ENCODE measurements at places on chromosomes 5 and 9. TPM values are rescaled to one million over a fixed set of nuclear protein-coding genes. Genes with fewer than 3 reads are reported as not detected.

Gene PCDHGB6
- 0.23 TPM for total RNA-seq

Gene PRSS3
- 1.0 TPM for total RNA-seq

Gene FRMD3
- 14.5 TPM for total RNA-seq

Gene HMMR
- 42.5 TPM for total RNA-seq

GRCh38 chr5:56501781-56502557 lies 268.8 kb upstream of the ANKRD55 start:
- H3K4me1 ChIP-seq, result no peaks in the 10 kb centered on the region
- no peak for DNase-seq
- peaks cover 2% of the 10 kb centered on the region for H3K27me3 ChIP-seq
- no peak overlapping the region for H3K4me3 ChIP-seq
- H3K36me3 ChIP-seq, result no peaks in the 10 kb centered on the region

GRCh38 chr9:1732670-1733069 lies 282.5 kb upstream of the SMARCA2 start:
- no peaks in the 10 kb centered on the region for H3K27me3 ChIP-seq
- H3K4me3 ChIP-seq, result no peak overlapping the region
- no peaks in the 10 kb centered on the region for H3K36me3 ChIP-seq
- no peak for DNase-seq
- no peaks in the 10 kb centered on the region for H3K4me1 ChIP-seq

DNA sequence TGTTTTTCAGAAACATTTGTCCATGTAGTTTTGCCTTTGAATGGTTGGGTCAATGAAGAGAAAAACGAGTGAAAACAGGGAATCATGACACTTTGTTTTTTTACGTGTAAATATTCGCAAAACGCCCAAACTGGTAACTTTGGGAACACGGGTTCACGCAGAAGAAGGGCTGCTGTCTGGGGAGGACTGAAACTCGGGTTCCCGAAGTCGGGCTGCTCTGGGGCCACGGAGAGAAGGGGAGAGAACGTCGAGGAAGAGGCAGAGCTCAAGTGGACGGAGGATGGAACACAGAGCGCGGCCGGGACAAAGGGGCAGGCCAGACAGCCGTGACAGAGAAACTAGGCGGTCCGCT lies 478 bp upstream of the SETD9 start:
- no peaks in the 10 kb centered on the region for H3K36me3 ChIP-seq
- DNase-seq, result no peak
- no peaks in the 10 kb centered on the region for H3K27me3 ChIP-seq
- H3K4me3 ChIP-seq, result peak overlapping the region; percentile 67
- peaks cover 14% of the 10 kb centered on the region for H3K4me1 ChIP-seq
- H3K27ac ChIP-seq, result peak overlapping the region; percentile 93

DNA sequence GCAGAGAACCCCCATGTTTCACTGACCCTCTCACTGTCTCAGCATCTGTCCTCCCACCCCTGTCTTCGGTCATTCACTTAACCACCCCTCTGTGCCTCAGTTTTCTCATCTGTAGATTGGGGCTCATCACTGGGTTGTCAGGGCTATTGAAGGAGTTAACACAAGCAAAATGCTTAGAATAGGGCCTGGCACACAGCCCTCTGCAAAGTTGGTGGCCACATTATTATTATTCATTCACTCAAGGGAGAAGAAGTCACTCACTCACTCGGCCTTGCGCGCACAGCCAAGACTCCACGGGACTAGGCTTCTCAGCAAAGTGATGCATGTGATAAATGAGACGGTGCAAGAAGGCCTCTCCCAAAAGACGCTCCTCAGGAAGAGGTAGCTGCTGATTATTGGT lies 8.0 kb downstream of the PDGFRB start:
- H3K4me1 ChIP-seq, result peaks cover 7% of the 10 kb centered on the region
- H3K27me3 ChIP-seq, result no peaks in the 10 kb centered on the region
- H3K27ac ChIP-seq, result no peak overlapping the region

DNA sequence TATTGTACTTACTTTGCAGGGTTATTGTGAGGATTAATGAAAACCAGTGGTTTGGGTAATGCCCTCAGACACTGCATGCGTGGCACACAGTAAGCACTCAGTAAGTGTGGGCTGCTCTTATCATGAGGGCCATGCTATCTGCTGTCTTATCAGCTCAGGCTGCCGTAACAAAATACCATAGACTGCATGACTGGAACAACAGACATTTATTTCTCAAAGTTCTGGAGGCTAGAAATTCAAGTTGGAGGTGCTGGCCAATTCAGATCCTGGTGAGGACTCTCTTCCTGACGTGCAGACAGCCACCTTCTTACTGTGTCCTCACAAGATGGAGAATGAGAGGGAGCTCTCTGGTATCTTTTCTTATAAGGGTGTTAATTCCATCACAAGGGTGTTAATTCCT lies 23.9 kb upstream of the SH3PXD2B start:
- DNase-seq, result no peak
- no peaks in the 10 kb centered on the region for H3K27me3 ChIP-seq
- H3K4me1 ChIP-seq, result no peaks in the 10 kb centered on the region
- H3K36me3 ChIP-seq, result no peaks in the 10 kb centered on the region

- no peak for DNase-seq
- no peak overlapping the region for H3K27ac ChIP-seq
- no peaks in the 10 kb centered on the region for H3K4me1 ChIP-seq
- H3K4me3 ChIP-seq, result no peak overlapping the region
Measured at GRCh38 chr9:108786901-108787689, 68.7 kb downstream of the ACTL7B start.

- DNase-seq, result no peak
- H3K4me3 ChIP-seq, result no peak overlapping the region
- no peak overlapping the region for H3K27ac ChIP-seq
- no peaks in the 10 kb centered on the region for H3K27me3 ChIP-seq
- no peaks in the 10 kb centered on the region for H3K36me3 ChIP-seq
- peaks cover 7% of the 10 kb centered on the region for H3K4me1 ChIP-seq
Measured at GRCh38 chr5:91158011-91158410, 225.1 kb downstream of the ARRDC3 start.

DNA sequence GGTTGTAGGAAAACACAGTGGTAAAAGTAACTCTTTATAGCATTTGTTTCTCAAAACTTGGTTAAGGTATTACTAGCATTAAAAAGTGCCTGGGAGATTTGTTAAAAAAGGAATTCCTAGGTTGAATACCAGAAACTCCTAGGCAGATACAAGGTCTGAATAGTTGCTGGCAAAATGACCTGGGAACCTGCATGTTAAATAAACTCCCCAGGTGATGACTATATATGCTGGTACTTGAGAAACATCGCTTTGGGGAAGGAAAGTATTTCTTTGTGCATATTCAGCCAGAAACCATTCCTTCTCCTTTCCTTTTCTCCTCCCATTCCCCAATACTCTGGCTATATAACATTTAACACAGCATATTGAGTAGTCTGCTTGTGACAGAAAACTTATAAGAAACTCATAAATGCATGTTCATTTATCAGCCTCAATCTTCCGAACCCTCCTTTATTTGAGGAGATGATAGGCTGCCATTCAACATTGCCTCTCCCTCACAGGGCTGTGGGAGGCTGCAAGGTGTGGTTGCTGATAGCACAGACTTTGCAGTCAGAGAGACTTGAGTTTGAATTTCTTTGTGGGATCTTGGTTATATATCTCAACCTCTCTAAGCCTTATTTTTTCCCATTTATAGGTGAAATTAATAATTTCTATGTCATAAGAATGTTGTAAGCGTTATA lies 28.7 kb downstream of the PCSK1 start:
- no peaks in the 10 kb centered on the region for H3K4me1 ChIP-seq
- H3K36me3 ChIP-seq, result no peaks in the 10 kb centered on the region
- no peak for DNase-seq

DNA sequence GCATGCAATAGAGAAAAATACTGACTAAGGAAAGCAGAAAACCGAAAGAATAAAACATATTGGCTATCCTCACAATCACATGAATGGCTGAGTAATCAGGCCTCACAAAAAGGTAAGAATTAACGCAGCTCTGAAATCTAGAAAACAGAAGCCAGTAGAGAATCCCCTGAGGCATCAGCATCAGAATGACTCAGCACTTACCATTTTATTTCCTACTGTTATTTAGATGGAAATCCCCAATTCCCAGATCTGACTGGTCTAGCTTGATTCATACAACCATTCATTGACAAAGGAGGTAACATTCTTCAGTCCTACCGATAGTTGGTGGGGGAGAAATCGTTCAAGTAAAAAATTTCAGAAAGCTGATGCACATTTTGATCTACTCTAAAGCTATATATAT lies 1408.4 kb upstream of the WWC1 start:
- no peaks in the 10 kb centered on the region for H3K36me3 ChIP-seq
- H3K27ac ChIP-seq, result no peak overlapping the region
- no peak for DNase-seq
- no peaks in the 10 kb centered on the region for H3K27me3 ChIP-seq
- H3K4me3 ChIP-seq, result no peak overlapping the region

DNA sequence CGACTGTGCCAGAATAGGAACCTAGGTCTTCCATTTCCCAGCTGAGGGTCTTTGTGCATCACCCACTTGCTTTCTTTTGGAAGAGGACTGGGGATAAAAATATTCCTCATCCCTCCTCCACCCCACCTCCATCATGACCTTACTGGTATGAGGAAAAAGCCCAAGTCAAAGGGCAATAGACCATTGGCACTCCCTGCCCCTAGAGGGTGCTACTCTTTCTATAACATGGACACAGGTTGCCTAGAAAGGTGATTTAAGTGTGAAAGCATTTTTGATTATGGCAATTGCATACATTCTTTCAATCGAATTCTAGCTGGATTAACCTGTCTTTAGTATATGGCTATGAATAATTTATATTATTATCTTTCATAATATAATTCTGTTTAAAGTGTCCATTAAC lies 22.8 kb upstream of the ZNF618 start:
- H3K4me3 ChIP-seq, result no peak overlapping the region
- H3K4me1 ChIP-seq, result no peaks in the 10 kb centered on the region
- peak; percentile 2 for DNase-seq
- no peaks in the 10 kb centered on the region for H3K36me3 ChIP-seq
- H3K27ac ChIP-seq, result no peak overlapping the region
- H3K27me3 ChIP-seq, result no peaks in the 10 kb centered on the region

DNA sequence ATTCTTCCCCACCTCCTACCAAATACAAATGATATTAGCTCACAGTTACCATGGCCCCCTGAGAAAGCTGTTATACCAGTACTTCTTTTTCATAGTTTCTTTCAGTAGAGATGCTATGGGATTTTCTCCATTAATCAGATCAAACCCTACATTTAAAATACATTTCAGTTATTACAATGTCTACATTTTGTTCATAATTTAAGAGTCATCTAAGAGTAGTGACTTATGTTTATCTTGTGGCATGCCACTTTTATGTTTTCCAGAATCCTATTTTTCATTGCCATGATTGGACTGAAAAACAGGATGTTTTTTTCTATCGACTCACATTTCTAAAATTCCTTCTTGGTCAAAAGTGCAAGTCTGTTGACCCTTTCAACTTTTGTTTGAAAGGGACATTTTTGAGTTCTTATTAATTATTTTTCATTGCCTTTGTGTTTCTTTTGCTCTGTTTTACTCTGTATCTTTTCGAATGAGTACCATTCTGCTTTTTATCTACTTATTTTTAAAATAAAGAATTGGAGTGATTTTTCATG lies 77.4 kb upstream of the ANXA1 start:
- DNase-seq, result no peak
- no peaks in the 10 kb centered on the region for H3K27me3 ChIP-seq
- H3K27ac ChIP-seq, result no peak overlapping the region
- no peak overlapping the region for H3K4me3 ChIP-seq
- H3K4me1 ChIP-seq, result no peaks in the 10 kb centered on the region

GRCh38 chr9:37340961-37341360 lies 81.5 kb upstream of the GRHPR start:
- no peaks in the 10 kb centered on the region for H3K36me3 ChIP-seq
- H3K27ac ChIP-seq, result no peak overlapping the region
- no peak overlapping the region for H3K4me3 ChIP-seq

- no peak overlapping the region for H3K4me3 ChIP-seq
- DNase-seq, result no peak
- no peaks in the 10 kb centered on the region for H3K4me1 ChIP-seq
Measured at GRCh38 chr5:136080113-136080482, 51.3 kb downstream of the TGFBI start.

GRCh38 chr9:73200694-73201452 lies 49.2 kb downstream of the ANXA1 start:
- no peak for DNase-seq
- no peaks in the 10 kb centered on the region for H3K27me3 ChIP-seq
- no peak overlapping the region for H3K4me3 ChIP-seq
- H3K4me1 ChIP-seq, result no peaks in the 10 kb centered on the region

All from Panc1 (cell line).